ENCODE measurements at places on chromosomes 11 and 22.

DNA sequence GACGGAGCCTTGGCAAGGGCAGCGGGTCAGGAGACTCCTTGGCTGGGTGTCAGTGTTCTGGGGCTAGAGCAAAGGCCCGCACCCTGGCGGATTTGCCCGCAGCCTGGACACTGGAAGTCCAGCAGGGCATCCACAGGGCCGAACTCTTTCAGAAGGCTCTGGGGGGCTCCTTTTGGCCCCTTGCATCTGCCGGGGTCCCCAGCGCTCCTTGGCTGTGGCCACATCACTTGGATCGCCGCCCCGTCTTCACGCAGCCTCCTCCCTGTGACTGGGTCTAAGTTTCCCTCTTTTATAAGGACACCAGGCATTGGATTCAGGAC lies 20.0 kb downstream of the MUC5AC start:
- peaks cover 4% of the 10 kb centered on the region for H3K4me1 ChIP-seq
- no peak for DNase-seq
- no peak overlapping the region for H3K4me3 ChIP-seq
- H3K27me3 ChIP-seq: no peaks in the 10 kb centered on the region
- no peak overlapping the region for H3K27ac ChIP-seq

GRCh38 chr11:128399251-128400121 lies 187.9 kb downstream of the ETS1 start:
- H3K27me3 ChIP-seq: no peaks in the 10 kb centered on the region
- DNase-seq: no peak
- H3K4me3 ChIP-seq: no peak overlapping the region
- H3K36me3 ChIP-seq: no peaks in the 10 kb centered on the region
- no peak overlapping the region for H3K27ac ChIP-seq
- peaks cover 19% of the 10 kb centered on the region for H3K4me1 ChIP-seq

DNA sequence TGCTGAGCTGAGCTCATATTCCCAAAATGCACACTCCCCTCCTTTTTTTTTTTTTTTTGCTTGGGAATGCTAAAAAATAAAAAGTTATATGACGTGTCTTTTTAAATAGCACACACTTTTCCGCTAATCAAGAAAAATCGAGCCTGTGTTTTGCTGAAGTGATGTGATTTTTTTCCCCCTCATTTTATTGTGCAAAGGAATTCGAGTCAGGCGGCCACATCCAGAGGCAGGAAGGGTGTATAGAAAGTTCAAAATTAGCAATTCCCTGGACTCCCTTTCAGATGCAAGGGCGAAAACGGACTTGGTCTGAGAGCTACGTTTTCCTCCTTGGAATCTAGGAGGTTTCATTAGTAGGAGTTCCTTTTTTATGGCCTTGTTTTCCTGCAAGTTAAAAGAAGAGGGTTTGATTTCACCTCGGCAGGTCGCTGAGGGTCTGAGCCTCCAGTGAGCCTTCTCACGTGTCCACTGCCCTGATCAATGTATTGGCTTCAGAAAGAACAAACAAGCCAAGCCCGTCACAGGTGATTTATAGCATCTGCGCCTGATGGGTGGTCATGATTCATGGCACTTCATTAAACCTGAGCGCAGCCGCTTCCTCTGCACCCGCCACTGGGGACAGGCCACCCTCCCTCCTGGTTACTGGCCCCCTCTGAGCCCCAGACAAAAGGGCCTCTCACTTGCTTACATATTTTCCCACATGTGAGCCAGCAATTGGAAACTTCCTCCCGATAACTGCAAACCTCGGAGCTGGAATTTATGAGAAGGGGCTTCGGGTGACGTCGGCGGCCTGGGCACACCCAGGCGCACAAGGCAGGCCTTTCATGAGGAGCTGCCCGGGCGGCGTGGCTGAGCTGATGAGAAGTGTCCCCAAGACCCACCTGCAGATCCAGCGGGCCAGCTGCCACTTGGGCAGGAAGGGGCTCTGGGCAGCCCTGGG lies 64.4 kb upstream of the LINC01488 start:
- DNase-seq: no peak
- no peak overlapping the region for H3K4me3 ChIP-seq
- no peak overlapping the region for H3K27ac ChIP-seq
- H3K4me1 ChIP-seq: no peaks in the 10 kb centered on the region

DNA sequence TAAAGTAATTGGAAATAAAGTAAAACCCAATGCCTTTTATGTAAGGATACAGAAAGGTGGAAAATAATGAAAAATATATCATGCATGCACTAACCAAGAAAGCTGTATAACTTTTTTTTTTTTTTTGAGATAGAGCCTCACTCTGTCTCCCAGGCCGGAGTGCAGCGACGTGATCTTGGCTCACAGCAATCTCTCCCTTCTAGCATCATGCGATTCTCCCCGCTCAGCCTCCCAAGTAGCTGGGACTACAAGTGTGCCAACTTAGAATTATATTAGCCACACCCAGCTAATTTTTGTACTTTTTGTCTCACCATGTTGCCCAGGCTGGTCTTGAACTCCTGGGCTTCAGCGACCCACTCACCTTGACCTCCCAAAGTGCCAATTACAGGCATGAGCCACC lies 4.5 kb downstream of the GGT5 start:
- H3K27me3 ChIP-seq: no peaks in the 10 kb centered on the region
- peak overlapping the region; percentile 29 for H3K27ac ChIP-seq
- peaks cover 3% of the 10 kb centered on the region for H3K36me3 ChIP-seq
- no peak overlapping the region for H3K4me3 ChIP-seq

DNA sequence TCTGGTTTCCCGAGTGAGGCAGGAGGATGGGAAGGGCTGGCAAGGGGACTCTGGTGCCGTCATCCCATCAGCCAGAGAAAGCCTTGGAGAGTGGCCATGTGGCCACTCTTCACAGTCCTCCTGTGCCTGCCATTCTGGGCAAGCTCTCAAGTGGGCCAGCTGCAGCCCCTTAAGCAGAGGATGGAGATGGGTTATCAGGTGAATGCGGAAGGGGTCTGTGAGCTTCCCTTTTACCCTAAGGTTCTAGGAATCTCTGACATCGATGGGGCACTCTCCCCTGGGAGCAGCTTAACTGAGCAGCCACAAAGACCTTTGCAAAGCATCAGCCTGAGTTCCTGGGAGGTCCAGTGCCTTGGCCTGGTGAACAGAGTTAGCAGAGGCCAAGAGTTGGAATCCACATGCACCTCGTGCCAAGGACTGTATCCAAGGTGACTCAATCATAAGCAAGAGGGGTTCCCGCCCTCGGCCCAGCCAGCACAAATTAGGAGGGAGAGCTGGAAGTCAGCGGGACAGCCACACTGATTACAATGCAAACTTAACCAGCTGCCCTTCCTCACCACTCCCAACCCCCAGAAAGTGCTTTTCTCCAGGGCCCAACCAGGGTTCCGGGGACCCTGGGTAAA lies 193.6 kb downstream of the BUD13 start:
- H3K27ac ChIP-seq: no peak overlapping the region
- H3K36me3 ChIP-seq: no peaks in the 10 kb centered on the region
- H3K4me1 ChIP-seq: no peaks in the 10 kb centered on the region

GRCh38 chr11:67652965-67653845 lies 2.7 kb upstream of the ACY3 start:
- no peaks in the 10 kb centered on the region for H3K36me3 ChIP-seq
- no peak overlapping the region for H3K27ac ChIP-seq
- no peak for DNase-seq
- no peaks in the 10 kb centered on the region for H3K27me3 ChIP-seq
- no peak overlapping the region for H3K4me3 ChIP-seq

DNA sequence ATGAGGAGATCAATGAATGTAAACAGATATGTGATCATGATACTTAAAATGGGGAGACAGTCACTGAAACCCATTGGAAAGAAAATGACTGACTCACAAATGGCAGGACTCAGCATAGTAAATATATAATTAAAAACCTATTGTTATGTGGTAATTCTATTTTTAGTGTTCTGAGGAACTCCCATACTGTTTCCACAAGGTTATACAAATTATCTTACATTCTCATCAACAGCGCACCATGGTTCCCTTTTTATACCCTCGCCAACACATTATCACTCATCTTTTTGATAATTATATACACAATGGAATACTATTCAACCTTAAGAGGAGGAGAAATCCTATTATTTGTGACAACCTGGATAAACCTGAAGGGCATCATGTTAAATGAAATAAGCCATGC lies 17.1 kb downstream of the OR5B21 start:
- no peak overlapping the region for H3K27ac ChIP-seq
- DNase-seq: no peak
- peaks cover 2% of the 10 kb centered on the region for H3K4me1 ChIP-seq
- no peaks in the 10 kb centered on the region for H3K27me3 ChIP-seq
- H3K4me3 ChIP-seq: no peak overlapping the region

DNA sequence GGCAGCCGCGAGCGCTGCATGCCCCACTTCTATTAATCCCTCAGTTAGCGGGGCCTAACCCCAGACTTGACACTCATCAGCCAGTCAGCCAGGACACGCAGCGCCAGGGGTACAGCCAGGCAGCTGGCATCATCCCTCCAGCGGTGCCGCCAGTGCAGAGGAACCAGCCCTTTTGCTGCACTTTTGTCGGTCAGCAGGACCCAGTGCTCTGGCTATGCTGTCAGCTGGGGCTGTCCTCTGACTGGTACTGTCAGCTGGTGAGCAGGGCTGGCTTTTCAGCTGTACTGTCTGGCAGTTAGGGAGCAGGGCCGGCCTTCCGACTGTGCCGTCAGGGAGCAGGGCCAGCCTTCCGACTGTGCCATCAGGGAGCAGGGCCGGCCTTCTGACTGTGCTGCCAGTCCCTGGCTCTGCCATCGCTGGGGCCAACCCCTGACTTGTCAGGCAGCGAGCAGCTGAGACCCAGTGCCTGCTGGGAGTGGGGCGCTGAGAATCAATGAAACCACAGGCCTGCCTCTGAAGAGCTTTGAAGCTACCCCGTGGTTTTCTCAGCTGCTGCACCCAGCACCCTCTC lies 115.4 kb downstream of the KIAA1671 start:
- H3K4me1 ChIP-seq: peaks cover 73% of the 10 kb centered on the region
- H3K27me3 ChIP-seq: no peaks in the 10 kb centered on the region
- H3K36me3 ChIP-seq: peaks cover 19% of the 10 kb centered on the region
- peak; percentile 89 for DNase-seq

Measured in central memory CD8-positive, alpha-beta T cell (primary cell).